ENCODE measurements at places on chromosomes 12 and 14.

GRCh38 chr14:69325646-69326265 is 65.8 kb downstream of the GALNT16 start:
- peak; percentile 32 for DNase-seq

DNA sequence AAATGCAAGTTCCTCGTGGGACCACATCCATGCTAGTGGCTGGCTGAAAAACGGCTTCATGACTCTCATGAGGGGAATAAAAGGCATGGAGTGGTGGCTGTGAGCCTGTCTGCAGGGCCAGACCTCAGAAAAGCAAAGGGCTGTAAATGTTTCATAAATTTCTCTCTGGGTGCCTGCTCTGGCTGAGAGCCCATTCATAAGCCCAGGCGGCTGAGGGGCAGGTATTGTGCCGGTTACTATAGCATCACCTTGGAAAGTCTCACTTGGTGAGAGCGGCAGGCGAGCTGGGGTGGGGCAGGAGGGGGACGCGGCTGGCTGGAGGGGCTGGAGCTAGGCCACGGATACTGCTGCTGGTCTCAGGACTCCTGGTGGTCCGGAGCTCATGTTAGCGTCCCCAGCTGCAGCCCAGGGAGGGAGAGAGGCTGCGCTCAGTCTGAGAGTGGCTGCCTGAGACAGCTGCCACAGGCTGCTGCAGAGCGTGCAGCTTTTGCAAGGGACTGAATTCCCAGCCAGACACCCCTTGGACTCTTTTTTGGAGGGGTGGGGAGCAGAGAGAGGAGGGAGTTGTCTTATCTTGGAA is at the start of gene SLC17A8:
SLC17A8 (plus strand) TSS at position 431 of the 580 bp plus-strand sequence. CDS start 318 bp downstream, outside the sequence.
- no peak for DNase-seq

GRCh38 chr12:57000393-57000792 is 6.0 kb downstream of the ZBTB39 start:
- DNase-seq, result no peak

DNA sequence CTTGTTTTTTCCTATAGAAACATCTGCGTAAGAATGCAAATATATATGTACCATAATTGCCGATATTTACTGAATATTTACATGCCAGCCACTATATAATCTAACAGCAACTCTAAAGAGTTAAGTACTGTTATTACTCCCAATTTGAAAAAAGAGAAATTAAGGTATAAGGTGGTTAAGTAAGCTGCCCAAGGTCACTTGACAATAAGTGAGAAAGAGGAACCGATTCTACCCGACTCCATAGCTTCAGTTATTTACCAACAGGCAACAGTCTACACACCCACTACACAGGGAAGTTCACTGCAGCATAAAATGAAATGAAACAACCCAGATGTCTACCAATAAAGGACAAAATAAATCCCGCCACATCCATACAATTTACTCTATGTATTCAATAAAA is 1.1 kb downstream of the MIS18BP1 start:
- peak; percentile 9 for DNase-seq

DNA sequence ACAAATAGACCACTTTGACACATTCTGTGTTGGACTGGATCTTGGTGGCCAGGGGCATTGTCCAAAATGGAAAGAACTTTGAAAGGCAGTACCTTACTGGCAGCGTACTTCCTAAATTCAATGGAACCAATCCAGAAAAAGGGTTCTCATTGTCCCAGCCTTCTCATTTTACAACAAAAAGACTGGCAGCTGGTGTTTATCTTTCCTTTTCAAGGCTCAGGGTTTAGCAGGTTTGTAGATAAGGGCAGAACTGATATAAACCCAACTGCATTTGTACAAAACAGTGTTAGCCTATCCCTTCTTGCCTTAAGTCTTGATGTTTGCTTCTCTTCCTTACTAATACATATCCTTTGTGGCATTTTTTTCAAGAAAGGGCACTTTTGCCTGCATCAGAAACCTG is 7.7 kb downstream of the THAP2 start:
- no peak for DNase-seq

DNA sequence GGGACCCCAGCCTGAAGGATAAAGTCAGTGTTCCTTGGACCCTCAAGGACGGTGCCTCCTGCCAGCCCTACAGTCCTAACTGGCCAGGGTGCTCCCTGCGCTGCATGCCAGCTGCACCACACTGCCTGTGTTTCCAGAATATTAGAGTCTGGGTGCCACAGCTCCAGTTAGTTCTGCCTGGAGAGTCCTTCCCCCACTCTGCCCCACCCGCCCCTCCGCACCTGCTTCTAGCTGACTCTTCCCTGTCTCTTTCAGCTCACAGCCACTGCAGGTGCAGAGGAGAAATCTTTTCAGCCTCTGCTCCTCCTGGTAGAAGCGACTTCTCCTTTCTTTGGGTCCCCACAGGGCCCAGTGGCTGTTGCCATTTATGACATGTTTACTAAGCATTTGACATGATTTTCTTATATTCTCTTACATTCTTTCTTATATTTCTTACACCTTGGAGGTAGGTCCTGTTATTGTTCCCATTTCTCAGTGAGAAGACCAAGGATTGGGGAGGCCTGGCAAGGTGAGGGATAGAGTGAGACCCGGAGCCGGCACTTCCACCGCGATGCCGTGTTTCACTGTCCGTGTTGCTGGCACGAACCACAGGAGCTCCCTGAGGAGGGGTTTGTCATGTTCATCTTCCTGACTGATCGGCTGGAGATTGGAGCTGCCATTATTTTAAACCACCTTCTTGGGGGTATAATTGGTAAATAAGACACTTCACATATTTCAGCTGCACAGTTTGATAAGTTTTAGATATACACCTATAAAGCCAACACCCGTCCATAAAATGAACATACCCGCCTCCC is 29.4 kb downstream of the SYNE3 start:
- no peak for DNase-seq

DNA sequence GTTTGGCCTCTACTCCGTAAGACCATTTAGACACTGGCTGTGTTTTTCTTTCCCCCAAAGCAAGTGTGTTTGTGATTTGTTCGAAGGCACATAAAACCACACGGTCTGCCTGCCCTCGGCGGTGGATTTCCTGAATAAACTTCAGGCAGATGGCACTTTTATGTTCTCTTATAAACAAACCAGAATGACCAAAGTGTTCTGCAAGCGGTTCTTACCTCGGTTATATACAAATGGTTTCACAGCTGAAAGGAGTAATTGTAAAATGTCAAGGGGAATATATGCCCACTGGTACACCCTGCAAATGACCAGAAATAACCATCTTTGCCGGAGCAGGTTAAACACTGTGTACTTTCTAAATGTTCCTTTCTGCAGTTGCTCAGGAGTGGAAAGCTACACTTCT is 1475.8 kb upstream of the TMEM132C start:
- DNase-seq, result no peak

GRCh38 chr12:102350070-102350469 is 130.3 kb downstream of the IGF1 start:
- DNase-seq, result no peak

- DNase-seq, result no peak
Measured at GRCh38 chr14:68942296-68943035, 36.6 kb downstream of the ACTN1 start.

GRCh38 chr12:65460063-65460462 is 181.6 kb downstream of the MSRB3 start:
- no peak for DNase-seq

DNA sequence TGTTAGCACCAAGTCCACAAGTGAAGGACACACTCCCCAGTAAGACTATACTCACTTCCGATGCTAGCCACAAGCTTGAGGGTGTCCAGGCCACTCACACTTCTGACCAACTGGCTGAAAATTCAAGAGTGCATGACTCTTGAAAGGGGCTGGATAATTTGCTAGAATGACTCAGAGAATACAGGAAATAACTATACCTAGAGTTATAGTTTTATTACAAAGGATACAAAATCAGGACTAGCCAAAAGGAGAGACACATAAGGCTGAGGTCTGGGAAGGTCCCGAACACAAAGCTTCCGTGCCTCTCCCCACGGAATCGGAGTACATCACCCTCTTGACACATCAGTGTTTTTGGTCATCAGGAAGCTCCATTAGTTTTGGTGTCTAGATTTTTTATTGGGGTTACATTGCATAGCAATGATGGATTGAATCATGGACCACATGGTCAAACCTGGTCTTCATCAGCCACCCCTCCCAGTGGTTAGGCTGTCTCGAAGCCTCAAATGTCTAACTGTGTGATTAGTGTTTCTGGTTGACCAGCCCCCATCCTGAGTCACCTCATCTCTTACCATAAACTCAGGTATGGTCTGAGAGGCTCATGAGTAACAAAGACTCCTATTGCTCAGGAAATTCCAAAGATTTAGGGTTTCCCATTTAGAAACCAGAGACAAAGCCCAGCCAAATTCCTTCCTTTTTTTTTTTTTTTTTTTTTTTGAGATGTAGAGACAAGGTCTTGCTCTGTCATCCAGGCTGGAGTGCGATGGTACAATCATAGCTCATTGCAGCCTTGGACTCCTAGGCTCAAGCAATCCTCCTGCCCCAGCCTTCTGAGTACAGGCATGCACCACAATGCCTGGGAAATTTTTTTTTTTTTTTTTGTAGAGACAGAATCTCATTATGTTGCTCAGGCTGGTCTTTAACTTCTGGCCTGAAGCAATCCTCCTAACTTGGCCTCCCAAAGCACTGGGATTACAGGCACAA is 472.0 kb upstream of the TBX3 start:
- no peak for DNase-seq

DNA sequence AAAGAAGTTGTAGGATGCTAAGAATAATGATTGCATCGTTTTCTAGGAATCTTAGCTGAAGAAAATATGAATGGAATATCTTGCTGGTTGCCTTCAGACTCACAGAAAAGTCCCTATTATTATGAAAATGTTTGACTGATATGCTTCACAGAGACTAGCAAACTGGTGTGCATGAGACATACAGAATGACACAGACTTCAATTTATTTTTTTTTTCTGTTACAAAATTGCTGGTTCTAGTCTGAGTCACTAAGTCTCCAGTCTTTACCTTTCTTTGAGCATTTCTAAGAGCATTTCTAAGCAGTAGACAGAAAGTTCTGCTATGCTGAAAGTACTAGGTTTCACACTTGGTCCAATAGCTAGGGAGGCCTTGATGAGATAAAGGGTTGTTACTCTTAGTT is 377.6 kb upstream of the ATP2B1 start:
- no peak for DNase-seq

DNA sequence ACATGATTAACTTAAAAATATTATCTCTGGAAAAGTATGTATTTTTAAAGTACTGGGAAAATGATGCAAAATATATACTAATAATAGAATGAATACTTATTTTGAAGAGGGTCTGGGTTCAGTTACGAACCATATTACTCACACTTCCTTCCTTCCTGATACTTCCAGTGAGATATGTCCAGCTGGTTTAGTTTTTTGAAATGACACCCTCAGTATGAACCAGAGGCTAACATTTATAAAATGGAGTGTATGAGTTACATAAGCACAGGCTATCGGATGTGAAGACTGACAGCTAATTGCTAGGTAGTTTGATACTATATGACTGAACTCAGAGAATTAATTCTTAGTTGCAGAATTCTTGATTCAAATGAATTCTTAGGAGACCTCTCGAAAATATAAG is 122.9 kb downstream of the OTOGL start:
- no peak for DNase-seq

- DNase-seq, result no peak
Measured at GRCh38 chr14:54881235-54881760, 21.3 kb downstream of the GCH1 start.

- DNase-seq, result no peak
Measured at GRCh38 chr14:23129759-23130316, 10.8 kb upstream of the CEBPE start.

DNA sequence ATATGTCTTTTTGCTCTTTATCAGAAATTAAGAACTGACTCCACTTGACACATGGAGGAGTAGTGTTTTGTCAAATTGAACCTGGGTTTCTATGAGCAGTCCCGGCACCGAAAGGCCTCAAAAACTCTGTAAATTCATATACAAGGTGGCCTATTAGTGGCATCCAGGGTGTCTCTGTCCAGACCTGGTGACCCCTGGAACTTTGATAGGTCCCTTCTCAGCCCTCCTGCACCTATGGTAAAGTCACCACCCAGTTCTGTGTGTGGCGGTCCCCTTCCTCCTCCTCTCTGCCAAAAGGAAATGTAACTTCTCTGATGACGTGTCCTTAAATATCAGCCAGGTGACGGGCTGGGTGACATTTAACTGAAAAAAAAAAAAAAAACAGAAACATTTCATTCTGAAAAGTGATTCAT is 204.0 kb upstream of the FOXN3 start:
- no peak for DNase-seq

DNA sequence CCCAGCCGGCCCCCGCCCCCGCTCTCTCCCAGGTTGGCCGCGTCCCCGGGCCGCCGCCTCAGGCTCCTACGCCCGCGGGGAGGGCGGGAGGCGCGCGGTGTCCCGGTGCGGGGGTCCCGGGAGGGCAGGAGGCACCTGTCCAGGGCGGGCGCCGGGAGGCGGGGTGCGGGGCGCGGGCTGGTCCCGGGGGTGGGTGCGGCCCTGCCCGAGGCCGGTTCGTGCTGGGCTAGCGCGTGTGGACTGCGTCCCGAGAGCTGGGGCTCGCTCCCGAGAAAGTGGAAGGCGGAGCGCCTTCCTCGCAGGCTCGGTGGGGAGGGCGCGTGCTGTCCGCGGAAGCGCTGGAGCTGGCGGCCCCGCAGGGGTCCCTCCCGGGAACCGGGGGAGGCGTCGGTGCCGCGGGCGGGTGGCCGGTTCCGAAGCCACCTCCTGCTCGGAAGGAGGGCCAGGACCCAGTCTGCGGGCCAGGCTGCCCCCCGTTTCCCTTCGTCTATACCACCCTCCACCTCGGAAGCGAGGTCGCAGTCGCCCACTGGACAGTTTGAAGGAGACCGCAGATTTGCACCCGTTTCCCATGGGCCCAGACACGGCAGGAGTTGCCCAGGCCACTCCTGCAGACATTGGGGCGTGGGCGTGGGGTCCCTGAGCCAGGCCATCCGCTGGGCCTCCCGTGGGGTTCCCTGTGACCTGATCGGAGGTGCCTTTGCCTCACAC is 636 bp downstream of the ZFYVE21 start:
- DNase-seq, result no peak

DNA sequence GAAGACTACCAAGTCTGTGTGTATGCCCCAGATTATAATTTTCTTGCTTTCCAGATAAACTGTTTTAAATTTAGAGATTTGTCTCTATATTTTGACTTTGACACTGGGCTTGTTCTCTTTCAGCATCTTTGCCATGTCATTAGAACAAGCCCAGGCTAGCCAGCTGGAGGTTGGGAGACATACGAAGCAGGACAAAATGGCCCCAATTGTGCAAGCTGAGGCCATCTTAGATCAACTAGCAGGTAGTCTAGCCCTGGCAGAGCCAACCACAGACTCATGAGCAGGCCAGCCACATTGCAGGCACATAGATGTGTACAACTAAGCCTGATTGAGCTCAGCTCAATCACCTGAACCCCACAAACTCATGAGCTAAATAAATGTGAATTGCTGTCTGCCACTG is 321.4 kb downstream of the ATP23 start:
- no peak for DNase-seq

DNA sequence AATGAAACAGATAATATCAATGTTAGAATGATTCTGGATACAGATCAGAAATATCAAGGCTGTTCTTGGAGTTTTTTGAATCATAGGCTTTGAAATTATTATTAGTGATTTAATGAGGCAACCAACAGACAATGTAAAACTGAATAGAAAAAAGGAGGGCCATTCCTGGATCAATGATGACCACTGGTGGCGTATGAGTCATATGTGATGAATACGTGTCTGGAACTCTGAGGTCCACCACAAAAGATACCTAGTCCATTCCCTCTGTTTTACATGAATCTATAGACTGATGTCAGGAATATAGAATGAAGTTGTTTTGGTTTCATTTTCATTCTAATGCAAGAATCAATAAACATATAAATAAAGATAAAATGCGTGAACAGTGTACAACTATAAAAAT is 78.3 kb upstream of the RTL1 start:
- no peak for DNase-seq

Data from HuH-7 (cell line).